ENCODE measurements at places on chromosomes 2 and 18. TPM values are rescaled to one million over a fixed set of nuclear protein-coding genes. Genes with fewer than 3 reads are reported as not detected.

- DNase-seq = no peak
Observed at GRCh38 chr18:50170004-50170403, 24.9 kb downstream of the MYO5B start.

GRCh38 chr2:4903656-4904348 lies 788.4 kb upstream of the SOX11 start:
- no peak for DNase-seq

DNA sequence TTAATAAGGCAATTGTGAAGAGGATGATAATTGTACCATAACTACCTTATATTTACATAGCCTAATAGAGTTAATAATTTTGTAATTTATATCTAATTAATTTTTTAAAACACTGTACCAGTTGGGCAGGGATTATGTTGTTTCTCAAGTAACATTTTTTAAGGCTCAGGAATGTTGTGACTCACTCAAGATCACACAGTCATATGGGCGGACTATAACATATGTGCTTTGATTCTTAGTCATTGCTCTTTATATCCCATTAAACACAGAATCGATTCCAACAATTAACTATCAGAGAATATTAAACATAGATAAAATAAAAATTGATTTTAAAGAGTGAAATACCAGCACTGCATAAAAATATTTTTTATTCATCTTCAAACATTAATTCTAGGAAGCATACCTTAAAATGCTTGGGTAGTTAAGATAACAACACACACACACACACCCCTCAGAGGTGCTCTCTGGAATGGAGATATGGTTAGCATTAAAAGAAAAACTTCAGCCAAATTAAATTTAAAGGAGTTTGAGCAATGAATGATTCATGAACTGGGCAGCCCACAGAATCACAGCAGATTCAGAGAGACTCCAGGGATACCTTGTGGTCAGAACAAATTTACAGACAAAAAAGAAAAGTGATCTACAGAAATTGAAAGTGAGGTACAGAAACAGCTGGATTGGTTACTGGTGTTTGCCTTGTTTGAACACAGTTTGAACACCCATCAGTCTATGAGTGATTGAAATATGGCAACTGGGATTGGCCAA lies 869.4 kb upstream of the ID2 start:
- DNase-seq = no peak

- no peak for DNase-seq
Observed at GRCh38 chr2:171210216-171210863, 49.6 kb upstream of the TLK1 start.

GRCh38 chr18:45752681-45753080 lies 28.7 kb downstream of the SLC14A1 start:
- DNase-seq = no peak

GRCh38 chr2:204726831-204727230 lies 181.6 kb downstream of the PARD3B start:
- DNase-seq = no peak

GRCh38 chr18:50401888-50402287 lies 27.0 kb downstream of the SKA1 start:
- DNase-seq = peak; percentile 11

GRCh38 chr2:217075268-217076057 lies 215.6 kb upstream of the TNP1 start:
- no peak for DNase-seq

- DNase-seq = peak; percentile 21
Observed at GRCh38 chr2:138922973-138923563, 142.9 kb upstream of the NXPH2 start.

GRCh38 chr2:263774-264492 lies at the start of gene SH3YL1:
SH3YL1 (minus strand) TSS chr2:264032; CDS start chr2:263984, 48 bp downstream.
- no peak for DNase-seq

The TSPYL6 gene
- not detected for total RNA-seq

The TFCP2L1 gene
- not detected for total RNA-seq

The EVA1A gene
- 13.8 TPM for total RNA-seq

The C2orf15 gene
- 3.8 TPM for total RNA-seq
